ENCODE measurements at places on chromosomes 6 and 20.

GRCh38 chr6:21586740-21587178 lies 6.8 kb upstream of the SOX4 start:
- DNase-seq: no peak

DNA sequence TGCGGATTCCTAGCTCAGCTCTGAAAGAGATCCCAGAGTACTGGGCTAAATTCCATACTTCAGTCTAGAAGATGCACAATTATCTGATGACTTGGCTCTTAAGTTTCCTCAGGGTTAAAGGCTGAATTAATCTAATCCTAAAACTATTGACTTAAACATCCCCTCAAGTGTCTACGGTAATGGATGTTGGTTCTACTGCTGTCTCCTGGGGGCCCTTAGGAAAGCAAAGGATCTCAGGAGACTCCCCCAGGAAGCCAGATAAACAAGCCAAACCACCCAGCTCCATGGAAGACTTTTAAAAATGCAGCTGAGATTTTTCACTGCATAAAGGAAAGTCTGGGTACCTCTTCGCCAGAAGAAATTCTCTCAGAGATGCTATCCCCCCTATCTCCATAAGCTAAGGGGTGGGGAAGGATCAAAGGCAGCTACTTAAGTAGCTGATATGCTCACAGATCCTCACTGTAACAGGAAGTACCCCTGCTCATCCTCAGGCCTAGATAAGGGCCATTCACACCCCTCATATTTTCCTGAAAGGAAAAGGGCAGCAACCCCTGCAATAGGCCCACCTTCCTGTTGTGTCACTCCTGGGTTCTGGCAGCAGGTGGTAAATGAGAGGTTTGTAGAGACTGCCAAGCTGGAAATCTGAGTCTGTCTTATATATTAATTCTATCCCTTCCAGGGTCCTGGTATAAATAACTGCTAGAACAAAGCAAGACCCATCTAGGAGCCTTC lies 9.3 kb downstream of the NDRG3 start:
- no peak for DNase-seq

DNA sequence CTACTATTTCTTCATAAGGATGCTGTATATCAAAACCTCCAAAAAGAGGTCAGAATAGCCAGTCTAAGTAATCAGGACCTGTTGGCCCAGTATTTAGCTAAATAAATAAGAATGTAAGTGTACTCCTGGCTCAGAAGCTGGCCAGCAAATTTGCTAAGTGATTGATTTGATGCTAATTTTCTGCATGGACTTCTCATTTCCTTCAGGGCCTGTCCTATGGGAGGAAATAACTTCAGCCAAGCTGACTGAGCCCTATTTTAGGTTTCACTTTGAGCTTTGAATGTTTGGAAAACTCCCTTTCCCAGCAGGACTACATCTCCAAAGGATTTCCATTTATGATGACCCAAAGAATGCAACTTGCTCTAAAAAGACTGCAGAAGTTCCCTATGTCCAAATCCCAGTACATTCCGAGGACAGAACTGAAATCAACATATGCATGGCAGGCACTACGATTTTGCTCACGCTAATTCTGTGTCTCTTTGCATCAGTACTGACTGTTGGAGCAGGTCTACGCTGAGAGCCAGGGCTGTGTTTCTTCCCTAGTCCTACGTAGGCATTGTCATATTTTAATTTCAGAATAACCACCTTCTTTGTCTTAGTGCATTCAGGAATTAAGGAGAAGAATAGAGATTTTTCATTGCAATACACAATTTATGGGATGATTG lies 441.4 kb upstream of the PLCB4 start:
- no peak for DNase-seq

DNA sequence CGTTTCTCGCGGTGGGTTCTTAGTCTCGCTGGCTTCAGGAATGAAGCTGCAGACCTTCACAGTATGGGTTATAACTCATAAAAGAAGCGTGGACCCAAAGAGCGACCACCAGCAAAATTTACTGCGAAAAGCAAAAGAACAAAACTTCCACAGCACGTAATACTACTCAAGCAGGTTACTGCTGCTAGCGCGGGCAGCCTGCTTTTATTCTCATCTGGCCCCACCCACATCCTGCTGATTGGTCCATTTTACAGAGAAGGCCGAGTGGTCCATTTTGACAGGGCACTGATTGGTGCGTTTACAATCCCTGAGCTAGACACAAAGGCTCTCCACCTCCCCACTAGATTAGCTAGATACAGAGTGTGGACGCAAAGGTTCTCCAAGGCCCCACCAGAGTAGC lies 17.4 kb downstream of the LY86 start:
- DNase-seq: no peak

DNA sequence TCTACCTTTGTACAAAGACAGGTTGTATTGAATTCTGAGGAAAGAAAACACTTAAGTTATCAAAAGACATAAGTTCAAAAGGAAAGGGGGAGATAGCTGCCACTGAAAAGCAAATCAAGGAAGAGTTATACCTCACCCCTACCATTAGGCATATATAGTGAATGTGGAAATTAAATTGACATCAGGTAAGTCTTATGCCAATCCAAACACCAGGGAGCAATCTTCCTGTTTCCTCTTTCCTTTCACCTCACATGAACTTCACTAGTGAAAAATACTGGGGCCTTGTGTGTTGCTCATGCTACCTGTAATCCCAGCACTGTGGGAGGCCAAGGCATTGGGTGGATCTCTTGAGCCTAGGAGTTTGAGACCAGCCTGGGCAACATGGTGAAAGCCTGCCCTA lies 10.9 kb upstream of the C6orf58 start:
- DNase-seq: no peak

GRCh38 chr20:47352332-47353238 lies 3.9 kb downstream of the ZMYND8 start:
- DNase-seq: no peak

DNA sequence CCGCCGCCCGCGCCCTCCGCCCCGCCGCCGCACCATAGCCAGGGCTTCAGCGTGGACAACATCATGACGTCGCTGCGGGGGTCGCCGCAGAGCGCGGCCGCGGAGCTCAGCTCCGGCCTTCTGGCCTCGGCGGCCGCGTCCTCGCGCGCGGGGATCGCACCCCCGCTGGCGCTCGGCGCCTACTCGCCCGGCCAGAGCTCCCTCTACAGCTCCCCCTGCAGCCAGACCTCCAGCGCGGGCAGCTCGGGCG lies 1.5 kb downstream of the FOXC1 start:
- no peak for DNase-seq

DNA sequence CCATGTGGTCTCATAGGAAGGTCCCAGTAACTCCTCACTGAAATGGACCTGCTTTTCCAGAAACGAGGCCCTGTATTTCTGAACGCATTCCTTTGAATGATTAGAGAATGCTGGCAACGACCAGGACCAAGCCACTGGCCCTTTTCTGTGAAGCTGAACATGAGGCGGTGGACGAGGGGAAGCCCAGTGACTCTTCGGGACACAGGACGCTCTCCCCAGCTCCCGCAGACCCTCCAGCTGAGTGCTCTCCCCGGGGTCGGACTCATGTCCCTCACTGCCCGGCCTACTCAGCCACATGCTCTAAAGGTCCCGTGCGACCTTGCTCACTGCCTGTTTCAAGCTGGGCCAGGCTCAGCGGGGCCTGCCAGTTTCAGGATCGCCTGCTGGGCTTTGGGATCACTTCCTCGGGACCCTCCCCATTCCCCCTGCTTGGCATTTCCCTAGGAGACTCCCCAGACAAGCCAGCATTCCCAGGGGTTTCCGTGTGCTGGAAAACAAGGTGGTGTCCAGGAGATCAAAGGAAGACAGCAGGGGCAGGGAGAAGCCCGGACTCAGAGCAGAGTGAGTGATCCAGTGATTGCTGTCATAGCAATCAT lies 2.6 kb upstream of the CST9 start:
- DNase-seq: no peak

- DNase-seq: no peak
Observed at GRCh38 chr20:1489764-1490436, 1.3 kb downstream of the SIRPB2 start.

DNA sequence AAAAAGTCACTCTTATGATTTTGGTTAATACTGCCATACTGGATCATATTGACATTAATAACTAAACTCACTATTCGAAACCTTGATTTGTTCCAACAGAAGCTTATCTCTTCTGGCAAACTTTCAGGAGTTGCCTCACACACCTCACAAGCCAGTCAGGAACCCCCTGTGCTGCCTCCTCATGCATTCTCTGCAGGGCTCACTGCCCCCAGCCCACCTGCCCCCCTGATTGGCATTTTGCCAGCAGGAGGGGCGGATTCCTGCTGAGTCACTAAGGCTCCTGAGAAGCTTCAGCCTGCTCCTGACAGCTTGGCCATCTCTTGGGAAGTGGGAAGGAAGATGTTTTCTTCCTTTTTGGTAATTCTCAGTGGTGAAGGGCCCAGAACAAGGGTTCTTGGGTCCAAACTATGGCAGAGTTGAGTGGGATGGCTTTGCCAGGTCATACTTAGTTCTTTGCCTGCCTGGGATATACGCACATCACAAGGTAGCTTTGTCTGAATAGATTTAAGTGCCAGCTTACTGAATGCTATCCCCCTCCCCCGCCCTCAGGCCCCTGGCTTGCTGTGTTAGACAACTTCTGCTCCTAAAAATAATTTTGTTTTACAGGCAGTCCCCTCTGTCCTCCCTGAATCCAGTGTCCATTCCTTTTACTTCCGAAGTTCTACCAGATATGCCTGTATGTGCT lies 31.4 kb downstream of the SLC35F1 start:
- peak; percentile 13 for DNase-seq

- no peak for DNase-seq
Observed at GRCh38 chr6:82951389-82951788, 114.3 kb downstream of the UBE3D start.

DNA sequence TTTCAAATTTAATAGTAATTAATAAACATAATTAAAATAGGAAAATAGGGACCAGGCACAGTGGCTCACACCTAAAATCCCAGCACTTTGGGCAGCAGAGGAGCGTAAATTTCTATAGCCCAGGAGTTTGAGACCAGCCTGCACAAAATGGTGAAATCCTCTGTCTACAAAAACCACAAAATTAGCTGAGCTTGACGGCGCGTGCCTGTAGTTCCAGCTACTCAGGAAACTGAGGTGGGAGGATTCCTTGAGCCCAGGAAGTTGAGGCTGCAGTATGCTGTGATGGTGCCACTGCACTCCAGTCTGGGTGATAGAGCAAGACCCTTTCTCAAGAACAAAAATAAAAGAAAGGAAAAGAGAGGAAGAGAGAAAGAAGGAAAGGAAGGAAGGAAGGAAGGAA lies 1387.0 kb upstream of the ADGRB3 start:
- no peak for DNase-seq

- peak; percentile 78 for DNase-seq
Observed at GRCh38 chr6:49556429-49556837, 6.0 kb downstream of the C6orf141 start.

- no peak for DNase-seq
Observed at GRCh38 chr6:128259029-128259724, 261.2 kb downstream of the PTPRK start.

- no peak for DNase-seq
Observed at GRCh38 chr20:39290575-39290974, 328.4 kb downstream of the DHX35 start.

- no peak for DNase-seq
Observed at GRCh38 chr6:7224731-7225130, 88.3 kb downstream of the SSR1 start.

DNA sequence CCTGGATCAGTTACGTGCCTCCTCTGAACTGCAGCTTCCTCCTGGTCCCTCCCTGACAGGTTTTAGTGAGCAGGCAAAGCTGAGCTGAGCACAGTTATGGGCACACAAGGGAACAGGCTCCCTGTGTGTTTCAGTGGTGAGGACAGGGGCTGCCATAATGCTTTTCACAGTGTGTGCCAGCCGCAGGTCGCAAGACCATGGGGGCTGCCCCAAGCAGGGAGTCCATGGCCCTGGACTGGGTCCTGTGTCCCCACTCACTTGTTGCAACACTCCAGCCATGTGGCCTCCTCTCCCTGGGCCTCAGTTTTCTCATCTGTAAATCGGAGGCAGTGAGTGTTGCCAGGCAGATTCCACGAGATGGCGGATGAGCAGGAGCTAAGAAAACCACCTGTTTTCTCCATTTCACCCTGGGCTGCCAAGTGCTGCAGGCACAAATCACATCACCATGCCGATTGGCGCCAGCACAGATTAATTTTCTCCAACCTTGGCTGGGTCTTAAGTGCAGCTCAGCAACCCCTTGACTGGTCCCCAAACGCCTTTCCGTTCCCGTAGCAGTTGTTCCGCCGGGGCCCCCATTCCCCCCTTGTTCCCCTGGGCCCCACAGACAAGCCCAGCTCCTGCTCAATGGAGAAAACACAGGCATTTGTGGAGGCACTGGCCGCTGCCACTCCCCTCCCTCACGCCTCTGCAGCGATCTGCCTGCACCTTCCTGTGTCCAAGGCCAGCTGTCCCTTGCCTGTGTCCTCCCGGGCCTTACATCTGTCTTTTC lies 57.1 kb upstream of the NNAT start:
- no peak for DNase-seq

GRCh38 chr6:29825848-29826247 lies 1.8 kb upstream of the HLA-G start:
- DNase-seq: no peak

DNA sequence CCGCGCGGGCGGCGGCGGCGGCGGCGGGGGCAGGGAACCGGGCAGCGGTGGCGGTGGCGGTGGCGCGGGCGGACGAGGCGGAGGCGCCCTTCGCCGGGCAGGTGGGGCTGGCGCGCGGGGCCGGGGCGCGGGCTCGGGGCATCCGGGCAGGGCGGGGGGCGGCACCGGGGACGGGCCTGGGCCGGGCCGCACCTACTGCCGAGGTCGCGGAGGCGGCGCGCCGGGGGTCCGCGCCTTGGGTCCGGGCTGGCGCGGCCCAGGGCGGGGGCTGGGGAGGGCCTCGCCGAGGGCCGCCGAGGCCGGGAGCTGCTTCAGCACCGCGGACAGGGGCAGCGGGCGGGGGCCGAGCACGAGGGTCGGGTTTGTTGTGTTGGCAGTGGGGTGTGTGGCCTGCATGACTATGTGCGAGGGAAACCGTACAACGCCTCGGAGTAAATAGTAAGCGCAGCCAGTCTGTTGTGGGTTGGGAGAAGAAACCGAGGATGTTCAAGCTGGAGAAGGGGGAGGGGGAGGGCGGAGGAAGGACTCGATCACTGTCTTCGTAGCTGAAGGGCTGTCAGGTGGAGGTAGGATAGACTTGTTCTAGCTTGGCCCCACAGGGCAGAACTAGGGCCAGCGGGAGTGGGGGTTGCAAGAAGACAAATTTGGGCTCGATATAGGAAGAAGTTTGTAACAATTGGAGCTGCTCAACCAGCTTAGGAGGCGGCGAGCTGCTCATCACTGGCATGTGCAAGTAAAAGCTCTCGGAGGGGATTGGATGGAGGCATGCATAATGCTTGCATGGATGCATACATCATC lies 593 bp downstream of the MMP24 start:
- peak; percentile 59 for DNase-seq

- DNase-seq: no peak
Observed at GRCh38 chr20:19833395-19833794, 75.3 kb downstream of the RIN2 start.

DNA sequence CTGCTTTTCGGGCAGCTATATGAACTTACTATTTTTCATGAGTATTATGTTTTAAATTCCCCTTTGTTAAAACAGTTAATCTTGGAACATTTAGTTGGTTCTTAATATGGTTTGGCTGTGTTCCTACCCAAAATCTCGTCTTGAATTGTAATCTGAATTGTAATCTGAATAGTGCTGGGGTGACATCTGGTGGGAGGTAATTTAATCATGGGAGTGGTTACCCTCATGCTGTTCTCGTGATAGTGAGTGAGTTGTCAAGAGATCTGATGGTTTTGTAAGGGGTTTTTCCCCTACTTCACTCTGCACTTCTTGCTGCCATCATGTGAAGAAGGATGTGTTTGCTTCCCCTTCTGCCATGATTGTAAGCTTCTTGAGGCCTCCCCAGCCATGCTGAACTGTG lies 305.4 kb upstream of the MAP3K7 start:
- no peak for DNase-seq
